Activated CD8-positive, alpha-beta T cell treated with anti-CD3 and anti-CD28 coated beads, Interleukin-2, amount 10 ng/mL, durations not matched to agents 7 days and 5 days (primary cell): ENCODE measurements at places on chromosomes 3 and 15.

GRCh38 chr15:69762373-69763148, 309.9 kb downstream of the RPLP1 start:
- DNase-seq = no peak

- DNase-seq = no peak
Measured at GRCh38 chr15:68343579-68344225, 66.2 kb downstream of the FEM1B start.

- DNase-seq = no peak
Measured at GRCh38 chr3:46321461-46322104, 32.3 kb upstream of the CCR2 start.

- no peak for DNase-seq
Measured at GRCh38 chr3:120615847-120616609, 19.9 kb downstream of the NDUFB4 start.

GRCh38 chr3:144053121-144053520, 81.5 kb downstream of the DIPK2A start:
- DNase-seq = no peak

- no peak for DNase-seq
Measured at GRCh38 chr3:180062771-180063170, 26.0 kb upstream of the PEX5L start.

- peak; percentile 74 for DNase-seq
Measured at GRCh38 chr3:71010726-71011455, 572.6 kb downstream of the FOXP1 start.

DNA sequence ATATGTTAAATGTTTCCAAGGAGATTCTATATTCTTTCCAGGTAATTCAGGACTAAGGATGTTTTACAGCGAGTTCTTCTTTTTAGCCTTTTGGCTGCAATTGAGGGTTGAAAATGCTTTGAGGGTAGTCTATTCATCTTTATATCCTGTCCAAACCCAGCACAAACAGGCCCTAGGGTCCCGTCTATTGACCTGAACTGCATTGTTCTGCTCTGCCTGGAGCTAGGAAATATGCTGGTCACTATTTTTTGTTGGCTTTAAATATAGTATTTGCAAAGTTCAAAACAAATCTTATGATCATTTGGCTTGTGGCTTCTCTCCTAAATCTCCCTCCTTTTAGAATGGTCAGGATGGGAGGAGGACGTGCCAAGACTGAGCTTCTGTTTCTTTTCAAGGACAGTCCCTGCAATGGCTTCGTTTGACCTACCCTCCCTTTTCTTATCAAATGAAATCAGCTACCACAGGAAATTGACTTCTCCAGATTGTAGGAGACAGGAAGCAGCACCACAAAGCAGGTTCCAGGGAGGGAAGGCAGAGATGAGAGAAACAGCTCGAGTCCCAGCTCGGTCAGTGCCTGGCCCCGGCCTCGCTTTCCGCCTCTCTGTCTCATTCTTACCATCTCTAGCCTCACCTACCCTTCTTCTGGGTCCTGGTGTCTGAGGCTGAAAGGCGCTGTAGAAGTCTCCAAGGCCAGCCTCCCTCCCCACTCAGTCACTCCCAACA, 27.6 kb upstream of the NRROS start:
- peak; percentile 38 for DNase-seq

DNA sequence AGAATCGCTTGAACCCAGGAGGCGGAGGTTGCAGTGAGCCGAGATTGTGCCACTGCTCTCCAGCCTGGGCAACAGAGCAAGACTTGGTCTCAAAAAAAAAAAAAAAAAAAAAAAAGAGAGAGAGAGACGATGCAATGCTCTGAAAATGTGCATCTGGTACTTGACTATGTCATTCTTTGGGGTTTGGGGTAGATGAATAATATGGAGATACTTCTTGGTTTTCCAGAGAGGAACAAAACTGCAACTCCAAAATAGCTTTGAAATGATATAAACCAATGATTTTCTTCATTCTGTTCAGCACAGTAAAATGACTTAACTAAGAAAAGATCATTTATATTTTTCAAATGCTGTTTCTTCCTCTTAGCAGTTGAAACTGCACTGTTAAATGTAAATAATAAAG, 158.9 kb downstream of the ISL2 start:
- no peak for DNase-seq

DNA sequence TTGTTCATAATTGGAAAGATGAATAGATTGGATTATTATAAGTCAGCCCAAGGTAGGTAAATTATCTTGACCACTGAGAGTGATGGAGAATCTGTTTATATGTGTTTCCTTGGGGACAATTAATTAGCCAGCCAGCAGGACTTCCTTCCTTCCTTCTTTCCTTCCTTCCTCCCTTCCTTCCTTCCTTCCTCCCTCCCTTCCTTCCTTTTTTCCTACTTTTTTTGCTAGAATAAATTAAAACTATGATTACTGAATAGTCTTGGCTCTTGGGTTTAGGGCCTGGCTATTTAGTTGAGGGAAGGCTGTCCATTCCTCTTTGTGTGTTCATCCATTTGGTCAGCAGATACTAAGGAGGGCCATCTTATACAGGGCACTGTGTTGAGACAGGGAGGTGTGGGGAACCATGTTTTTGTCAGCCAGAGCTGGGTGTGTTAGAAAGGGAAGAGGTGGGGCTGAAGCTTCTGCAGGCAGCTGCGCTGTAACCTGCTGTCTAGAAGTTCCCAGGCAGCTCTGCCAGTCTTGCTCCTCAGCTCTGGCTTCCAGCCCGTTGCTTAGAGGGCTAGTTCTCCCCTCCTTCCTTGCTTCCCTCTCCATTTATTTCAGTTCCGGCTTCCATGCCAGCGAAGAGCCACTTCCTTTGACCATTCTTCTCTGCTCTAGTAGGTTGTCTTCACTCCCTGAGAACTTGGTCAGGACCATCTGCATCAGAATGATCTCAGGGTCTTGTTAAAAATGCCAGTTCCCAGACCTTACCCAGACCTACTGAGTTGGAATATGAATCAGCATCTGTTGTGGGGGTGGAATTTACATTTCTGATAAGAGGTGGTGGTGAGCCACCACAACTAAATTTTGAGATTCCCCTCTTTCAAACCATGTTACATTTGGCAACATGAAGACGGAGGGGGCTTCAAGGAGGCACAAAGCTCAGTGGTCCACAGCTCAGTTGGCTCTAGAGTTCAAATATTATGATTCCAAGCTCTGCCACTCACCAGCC, 113.9 kb downstream of the DGKG start:
- DNase-seq = no peak

DNA sequence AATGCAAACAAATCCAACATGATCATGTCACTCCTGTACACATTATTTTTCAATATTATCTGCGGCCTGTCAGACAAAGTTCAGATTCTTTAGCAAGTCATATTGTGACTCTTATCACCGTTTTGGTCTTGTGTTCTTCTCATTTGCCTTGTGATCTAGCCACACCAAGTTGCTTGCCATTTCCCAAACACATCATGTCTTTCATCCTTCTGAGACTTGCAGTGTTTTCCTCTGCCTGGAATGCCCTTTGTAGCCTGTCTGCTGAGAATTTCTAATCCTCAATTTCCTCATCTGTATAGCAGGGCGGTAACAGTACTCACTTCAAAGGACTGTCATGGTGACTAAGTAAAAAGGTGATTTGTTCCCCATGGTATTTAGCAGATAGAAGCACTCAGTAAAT, 135.0 kb downstream of the GREM1 start:
- no peak for DNase-seq

DNA sequence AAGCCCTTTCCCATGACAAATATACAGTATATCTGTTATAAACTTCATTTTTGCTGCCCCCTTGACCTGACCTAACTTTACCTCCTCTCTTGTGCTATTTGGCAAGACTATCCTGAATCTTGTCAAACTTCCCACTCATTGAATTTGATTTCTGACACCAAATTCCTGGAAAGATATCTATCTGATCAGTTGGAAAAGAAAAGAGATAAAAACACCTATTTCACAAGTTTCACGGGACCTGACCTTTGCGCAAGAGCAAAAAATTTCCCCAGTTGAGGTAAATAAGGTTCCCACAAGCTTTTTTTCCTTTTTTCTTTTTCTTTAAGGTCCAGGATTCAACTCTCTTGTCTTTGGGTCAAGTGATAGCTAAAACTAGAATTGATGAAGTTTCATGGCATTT, 189.2 kb upstream of the LPP start:
- DNase-seq = no peak

GRCh38 chr3:159910991-159911663, 77.5 kb upstream of the IL12A start:
- peak; percentile 35 for DNase-seq

DNA sequence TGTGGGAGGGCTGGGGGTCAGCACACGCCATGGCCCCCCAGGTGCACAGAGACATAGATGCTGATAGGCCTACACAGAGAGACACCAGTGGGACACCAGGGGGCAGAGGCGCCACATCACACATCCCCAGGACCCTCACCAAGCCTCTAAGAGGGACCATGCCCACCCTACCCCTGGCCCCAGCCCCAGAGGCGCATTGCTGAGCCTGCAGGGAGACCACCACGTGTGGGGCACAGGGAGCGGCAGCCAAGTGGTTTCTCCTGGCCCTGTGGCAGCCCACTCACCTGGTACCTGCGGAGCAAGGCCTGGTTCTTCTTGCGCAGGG, 1.2 kb downstream of the CCDC9B start:
- DNase-seq = no peak

GRCh38 chr15:101024073-101024695, 105.0 kb downstream of the LRRK1 start:
- DNase-seq = peak; percentile 10
